ENCODE measurements at places on chromosomes 3 and 15.

- DNase-seq, result peak; percentile 4
Measured at GRCh38 chr3:161859865-161860450, 363.4 kb downstream of the OTOL1 start.

DNA sequence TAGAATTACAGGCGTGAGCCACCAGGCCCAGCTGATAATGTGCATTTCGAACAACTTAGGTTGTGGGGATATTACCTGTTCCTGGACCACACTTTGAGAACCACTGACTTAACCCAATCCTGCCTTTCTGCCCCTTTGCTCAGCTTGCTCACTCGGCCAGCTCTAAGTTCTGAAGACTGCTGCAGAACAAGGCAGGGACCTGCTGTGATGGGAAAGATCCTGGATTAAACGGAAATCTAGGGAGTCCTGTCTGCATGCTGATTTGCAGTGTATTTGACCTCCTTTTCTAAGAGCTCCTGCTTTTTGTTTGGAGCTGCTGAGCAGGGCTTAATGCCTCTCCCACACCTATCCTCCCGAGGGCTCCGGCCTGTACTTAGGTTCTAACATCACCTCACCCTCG lies 2.9 kb downstream of the LTK start:
- DNase-seq, result no peak

DNA sequence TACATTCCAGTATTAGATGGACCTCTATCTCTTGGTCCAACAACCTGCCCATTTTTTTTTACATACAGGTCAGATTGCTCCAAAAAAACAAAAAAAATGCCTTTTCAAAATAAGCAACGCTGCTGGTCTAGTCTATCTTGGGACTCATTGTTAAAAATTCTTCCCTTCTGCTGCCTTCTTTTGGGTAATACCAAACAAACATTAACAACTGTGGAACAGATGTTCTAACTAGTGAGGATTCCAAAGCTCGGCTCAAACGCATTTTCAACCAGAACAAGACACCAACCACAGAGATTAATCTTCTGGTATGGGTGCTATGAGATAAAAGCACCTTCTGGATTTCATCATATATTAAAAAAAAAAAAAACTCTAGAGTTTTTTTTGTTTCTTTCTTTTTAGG lies 24.7 kb downstream of the ARHGAP31 start:
- no peak for DNase-seq

DNA sequence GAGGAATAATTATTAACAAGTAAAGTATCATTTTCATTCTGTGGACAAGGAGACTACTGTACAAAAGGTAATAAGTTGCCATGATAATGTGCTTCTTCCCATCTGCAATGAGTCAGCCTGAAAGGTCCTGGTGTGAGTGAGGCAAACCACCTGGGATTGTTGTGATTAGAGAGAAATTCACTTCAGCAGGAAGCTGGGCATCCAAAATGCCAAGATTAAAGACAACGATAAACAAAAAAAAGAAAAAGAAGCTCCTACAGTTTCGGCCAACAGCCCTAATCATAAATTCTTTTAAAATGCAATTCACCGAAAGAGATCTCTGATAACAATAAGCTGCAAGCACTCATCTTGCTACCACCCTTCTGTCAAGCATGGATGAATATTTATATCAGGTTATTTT lies 507.8 kb downstream of the TUSC7 start:
- DNase-seq, result no peak

GRCh38 chr15:80777137-80777536 lies 2.0 kb upstream of the CEMIP start:
- DNase-seq, result peak; percentile 25

DNA sequence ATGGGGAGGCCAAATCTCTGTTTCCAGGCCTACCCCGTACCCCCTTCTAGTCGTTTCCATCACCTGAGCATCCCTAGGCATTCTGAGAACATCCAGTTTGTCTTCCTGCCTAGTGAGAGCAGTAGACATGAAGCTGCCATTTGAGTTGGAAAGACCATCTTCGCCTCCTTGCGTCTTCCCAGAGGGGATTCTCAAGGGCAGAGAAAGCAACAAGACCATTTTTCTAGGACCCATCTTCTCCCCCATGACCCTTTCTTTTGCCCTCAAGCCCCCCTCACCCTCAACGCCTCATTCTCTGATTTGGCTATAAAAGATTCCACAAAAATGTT lies 148.7 kb upstream of the BHLHE40 start:
- DNase-seq, result no peak

DNA sequence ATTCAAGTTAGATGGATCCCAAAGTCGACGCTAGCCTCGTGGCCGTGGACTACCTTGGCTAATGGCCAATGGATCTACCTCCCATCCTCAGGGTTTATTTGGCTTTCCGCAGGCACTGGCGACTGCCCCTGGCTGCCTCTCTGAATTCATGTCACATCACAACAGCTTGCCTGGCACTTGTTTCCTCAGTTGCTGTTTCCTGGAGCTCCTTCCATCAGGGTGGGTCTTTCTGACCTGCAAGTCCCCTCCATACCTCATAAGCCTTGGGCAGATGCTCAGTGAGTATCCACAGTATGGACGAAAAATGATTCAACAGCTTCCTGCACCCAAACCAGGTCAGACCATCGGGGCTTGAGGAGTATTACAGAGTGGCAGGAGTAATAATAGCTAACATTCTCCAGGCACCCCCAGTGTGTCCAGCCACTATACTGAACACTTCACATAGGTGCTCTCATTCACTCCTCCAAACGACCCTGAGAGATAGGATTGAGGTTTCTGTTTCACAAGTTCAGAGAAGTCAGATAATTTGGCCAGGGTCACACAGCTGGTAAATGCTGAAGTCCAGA lies 311.5 kb downstream of the TLE3 start:
- no peak for DNase-seq
